Myocyte (in vitro differentiated cells): ENCODE measurements at places on chromosomes 7 and 10. TPM values are rescaled to one million over a fixed set of nuclear protein-coding genes. Genes with fewer than 3 reads are reported as not detected.

DNA sequence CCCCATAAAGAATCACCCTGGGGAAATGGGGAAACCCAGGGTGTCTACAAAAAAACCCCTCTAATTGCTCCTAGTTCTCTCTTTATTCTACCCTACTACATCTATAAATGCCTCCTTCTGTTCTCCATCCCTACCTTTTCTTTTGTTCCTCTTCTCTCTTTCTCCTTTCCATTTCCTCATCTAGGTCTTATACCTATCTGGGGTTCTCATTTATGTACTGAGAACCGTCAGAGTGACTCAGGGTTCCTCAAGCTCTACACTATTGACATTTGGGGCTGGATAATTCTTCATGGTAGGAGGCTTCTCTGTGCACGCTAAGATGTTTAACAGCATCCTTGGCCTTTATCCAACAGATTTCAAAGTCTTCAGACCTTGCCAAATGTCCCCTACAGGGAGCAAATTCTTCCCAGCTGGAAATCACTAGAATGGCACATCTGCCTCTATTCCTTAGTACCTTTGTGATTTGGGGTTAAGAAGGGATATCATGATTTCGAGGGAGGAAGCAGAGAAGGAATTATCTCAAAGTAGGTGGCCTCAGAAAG is 137.4 kb upstream of the PTN start:
- no peak for DNase-seq

DNA sequence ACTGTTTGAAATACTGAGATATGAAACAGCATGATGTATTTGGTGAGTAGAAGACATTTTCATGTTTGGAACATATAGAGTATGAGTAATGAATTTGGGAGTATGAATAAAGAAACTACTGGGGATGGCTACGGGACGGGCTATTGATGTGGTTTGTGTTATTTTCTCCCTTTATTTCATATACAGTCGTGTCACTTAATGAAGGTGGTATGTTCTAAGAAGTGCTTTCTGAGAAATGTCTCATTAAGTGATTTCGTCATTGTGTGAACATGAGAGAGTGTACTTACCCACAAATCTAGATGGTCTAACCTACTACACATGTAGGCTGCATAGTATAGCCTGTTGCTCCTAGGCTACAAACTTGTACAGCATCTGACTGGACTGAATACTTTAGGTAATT is 106.3 kb downstream of the CCNY start:
- DNase-seq: no peak

DNA sequence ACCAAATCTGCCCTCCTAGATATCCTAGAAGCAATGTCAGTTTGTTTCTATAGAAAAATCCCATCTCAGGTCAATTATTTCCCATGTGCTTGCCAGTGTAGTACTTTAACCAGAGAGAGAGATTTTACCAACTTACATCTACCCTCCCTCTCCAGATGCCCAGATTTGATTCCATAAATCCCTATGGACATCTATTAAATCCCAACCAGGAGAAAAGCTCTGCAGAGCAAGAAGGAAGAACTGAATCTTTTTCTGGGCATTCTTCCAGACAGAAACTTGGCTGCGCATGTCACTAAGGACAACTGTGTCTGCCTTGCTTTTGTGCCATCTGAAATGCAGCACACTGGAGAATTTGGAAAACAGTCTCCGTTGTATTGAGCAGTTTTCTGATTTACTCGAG is 597.6 kb downstream of the SORCS1 start:
- DNase-seq: no peak

GRCh38 chr7:48518092-48518491 is 346.8 kb downstream of the ABCA13 start:
- peak; percentile 7 for DNase-seq

DNA sequence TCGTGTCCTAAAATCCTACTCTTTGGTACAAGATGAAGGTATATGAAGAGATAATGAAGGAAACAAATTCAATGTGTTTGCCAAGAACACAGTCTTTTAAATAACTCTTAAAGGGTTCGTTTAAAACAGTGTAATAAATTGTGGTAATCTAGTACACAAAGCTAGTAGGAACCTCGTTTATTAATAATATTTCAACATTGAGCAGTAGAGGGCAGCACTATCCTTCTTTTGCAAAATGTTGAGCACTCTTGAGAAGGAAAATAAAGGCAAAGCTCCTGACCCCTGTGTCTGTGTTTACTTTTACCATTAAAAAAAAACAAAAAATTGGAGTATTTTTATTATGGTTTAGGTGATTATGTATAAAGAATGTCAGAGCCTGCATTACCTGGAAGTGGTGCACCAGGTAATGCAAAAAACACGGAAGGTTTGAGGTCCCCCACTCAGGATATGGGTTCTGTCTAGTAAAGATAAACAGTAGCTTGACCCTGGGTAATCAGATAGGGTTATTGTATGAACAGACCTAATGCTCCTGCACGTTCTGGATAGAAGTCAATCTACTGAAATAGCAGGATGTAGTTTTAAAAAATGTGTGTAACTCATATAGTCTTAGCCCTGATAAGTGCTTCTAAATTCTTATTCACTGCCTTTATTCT is 5.7 kb upstream of the GOT1 start:
- DNase-seq: peak; percentile 75

GRCh38 chr10:132519382-132520176 is 18.0 kb upstream of the INPP5A start:
- no peak for DNase-seq

Gene LIPJ
- total RNA-seq: not detected in 2 replicates

Gene EPHB6
- total RNA-seq: 0.08 and 0.16 TPM in 2 replicates

Gene ZNF25
- 14.9 and 15.0 TPM in 2 replicates for total RNA-seq
